ENCODE measurements at places on chromosomes 16 and 17.

DNA sequence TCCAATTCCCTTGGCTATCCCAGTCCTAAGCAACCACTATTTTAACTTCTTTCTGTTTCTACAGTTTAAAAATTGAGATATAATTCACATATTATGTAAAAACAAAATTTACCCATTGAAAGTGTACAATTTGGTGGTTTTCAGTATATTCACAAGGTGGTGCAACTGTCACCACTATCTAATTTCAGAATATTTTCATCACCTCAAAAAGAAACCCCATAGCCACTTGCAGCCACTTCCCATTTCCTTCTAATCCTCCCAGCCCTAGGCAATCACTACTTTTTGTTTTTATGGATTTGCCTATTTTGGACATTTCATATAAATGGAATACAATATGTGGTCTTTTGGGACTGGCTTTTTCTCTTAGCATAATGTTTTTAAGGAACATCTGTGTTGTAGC, 36.1 kb upstream of the NACA2 start:
- DNase-seq: no peak

- DNase-seq: no peak
Observed at GRCh38 chr16:76532188-76532973, 255.2 kb downstream of the CNTNAP4 start.

DNA sequence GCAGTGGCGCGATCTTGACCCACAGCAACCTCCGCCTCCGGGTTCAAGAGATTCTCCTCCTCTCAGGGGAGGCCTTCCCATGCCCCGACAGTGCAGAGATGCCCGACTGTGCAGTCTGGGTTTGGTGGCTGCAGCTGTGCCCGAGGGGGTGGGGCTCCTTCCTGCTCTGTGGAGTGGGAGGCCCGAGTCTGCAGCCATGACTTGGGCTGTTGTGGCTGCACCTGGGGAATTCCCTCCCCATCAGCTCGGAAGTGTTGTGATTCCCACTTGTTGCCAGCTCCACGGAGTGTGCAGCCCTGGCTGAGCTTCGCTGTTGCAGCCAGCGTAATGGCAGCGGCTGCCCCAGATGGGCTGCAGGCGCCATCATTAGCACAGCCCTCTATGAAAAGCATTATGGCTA, 66.4 kb upstream of the SMIM36 start:
- no peak for DNase-seq

DNA sequence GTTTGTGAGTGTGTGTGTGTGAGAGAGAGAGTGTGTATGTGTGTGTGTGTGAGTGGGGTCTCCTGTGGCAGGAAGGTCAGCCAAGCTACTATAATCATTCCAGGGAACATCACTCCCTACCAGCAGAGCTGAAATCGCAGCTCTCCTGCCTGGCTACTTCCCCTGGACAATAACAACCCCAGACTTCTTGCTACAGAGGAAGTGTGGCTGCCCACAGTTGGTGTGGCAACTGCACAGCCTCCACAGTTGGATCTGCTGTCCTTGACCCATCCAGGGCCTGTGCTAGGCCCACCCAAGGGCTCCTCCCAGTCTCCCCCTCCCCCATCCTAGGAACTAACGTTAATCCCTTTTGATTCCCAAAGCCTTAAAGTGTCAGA, 1.5 kb downstream of the SLC13A5 start:
- no peak for DNase-seq

DNA sequence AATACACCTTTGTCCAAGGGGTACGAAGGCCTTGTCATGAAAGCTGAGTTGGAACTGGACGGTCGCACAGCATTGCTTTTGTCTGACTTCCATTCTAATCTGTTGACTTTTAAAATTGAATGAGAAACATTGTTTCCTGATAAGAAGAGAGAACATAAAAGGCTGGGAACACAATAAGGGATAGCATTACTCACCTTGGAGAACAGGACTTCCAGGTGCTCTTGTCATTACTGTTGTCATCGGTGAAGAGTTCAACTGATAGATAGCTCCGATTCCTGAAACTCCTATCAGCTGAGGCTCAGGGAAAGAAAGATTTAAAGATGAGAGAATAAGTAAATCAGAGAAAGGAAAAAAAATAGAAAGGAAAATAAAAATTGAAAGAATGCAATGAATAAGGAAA, 351.1 kb downstream of the KCNJ2 start:
- DNase-seq: no peak

- no peak for DNase-seq
Observed at GRCh38 chr17:2158396-2158780, 103.5 kb downstream of the HIC1 start.

- DNase-seq: no peak
Observed at GRCh38 chr16:85983064-85983463, 84.1 kb downstream of the IRF8 start.

- DNase-seq: no peak
Observed at GRCh38 chr16:15949210-15950160, at the start of gene ABCC1. TSS of gene ABCC1 (plus strand) at chr16:15949616. CDS start at chr16:15949752, 136 bp downstream.

DNA sequence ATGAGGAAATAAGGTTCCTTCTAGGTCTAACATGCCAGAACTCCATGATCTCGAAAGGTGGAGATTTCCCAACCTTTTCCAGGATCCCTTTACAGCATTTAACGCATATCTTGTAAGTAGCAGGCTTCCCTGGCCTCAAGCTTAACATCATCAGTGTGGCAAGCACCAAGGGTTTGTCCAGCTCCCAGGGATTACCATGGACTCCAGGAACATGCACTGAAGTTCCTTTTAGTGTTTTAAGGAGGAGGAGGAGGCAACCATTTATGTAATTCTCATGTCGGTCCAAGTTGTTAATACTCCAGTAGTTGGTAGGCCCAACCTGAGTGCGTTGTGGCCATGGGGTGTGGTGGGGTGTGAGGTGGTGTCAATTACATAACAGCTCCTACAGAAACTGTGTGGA, 11.8 kb upstream of the SKAP1 start:
- no peak for DNase-seq

- DNase-seq: no peak
Observed at GRCh38 chr17:78939615-78940014, 14.4 kb upstream of the TIMP2 start.

DNA sequence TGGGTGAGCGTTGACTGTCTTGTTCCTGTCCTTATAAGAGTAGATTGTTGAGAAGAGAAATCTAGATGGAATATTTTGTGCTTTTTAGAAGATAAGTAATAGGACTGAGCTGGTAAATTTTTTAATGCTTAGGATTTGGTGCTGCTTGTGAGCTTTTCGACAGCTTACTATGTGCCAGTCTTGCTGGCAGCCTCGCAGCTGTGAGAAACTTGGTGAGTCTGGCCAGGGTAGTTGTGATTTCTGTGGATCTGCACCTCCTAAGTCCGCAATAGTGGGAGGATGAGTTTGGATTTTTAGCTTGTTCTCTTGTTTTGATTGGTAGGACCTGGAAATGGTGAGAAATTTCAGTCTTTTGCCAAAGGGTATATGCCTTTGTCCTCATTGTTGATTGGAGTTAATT, 3.6 kb downstream of the SOCS7 start:
- no peak for DNase-seq

- no peak for DNase-seq
Observed at GRCh38 chr16:56311208-56312027, 113.9 kb downstream of the AMFR start.

GRCh38 chr16:67006930-67007658, 18.7 kb downstream of the CES4A start:
- no peak for DNase-seq

DNA sequence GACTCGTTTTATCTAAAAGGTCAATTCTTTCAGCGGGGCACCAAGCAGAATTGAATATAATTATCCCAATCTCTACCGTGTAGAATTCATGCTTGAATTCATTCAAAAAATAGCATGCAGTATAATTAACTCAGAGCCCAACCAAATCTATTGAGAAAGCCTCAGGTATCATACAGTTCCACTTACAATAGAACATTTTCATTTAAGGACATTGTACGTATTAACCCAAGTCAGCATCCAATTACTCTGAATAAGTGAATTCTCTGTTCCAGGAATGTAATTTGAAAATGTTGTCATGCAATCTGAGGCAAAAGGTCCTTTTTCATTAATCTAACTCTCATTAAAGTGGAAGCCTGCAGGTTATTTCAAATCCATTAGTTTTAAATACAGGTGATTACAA, 78.5 kb downstream of the SALL1 start:
- DNase-seq: no peak

GRCh38 chr16:28172336-28172735, 39.4 kb downstream of the XPO6 start:
- no peak for DNase-seq

DNA sequence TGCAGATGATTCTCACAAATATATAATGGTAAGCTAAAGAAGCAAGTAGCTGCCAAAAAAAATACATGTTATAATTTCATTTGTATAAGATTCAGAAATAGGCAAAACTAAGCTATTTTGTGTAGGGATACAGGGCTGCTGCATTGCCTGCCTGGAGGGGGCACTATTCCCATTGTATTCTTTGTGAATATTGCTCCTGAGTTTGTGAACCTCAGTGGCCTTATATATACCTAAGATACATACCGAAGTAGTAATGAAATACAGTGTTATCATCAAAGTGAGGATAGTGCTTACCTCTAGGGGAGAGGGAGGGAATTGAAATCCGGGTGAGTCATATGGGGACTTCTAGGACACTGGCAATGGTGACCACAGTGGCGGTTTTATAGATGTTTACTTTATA, 53.5 kb downstream of the C17orf58 start:
- no peak for DNase-seq

DNA sequence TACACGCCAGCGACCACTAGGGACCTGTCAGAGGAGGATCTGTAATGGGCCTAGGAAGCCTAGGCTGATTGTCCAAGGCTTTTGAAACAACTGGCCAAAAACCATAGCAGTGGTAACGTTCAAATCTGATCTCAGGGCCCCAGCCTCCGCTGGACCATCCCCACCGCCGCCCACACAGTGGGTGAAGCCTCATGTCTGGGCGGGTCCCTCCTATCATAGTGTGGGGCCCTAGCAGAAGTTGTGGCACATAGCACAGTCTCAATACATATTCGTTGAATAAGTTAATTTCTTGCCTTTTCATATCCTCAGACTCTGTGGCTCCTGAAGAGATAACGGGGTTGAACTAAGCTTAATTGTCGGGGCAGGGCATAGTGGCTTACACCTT, 818 bp downstream of the DPH1 start:
- no peak for DNase-seq

GRCh38 chr16:14347706-14348105, 276.6 kb downstream of the MRTFB start:
- no peak for DNase-seq

DNA sequence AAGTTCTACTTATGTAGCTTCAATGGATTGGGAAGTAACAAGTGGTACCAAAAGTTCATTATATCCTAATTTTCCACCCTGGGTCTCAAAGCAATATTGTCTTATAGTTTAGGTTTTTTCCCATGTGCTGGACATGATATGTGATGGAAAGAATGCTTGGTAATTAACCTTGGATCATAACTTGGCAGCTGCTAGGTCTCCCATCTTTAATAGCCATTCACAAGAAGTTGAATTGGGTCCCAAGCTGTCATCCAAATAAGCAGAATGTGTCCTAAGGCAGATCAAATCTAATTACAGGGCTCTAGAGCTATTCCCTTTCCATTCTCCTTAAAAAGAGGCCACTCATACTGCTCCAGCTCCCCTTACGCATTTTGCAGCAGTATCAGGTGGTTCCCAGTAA, 44.7 kb upstream of the KCNJ16 start:
- no peak for DNase-seq

GRCh38 chr16:29891525-29892457, 7.6 kb downstream of the SEZ6L2 start:
- DNase-seq: no peak

GRCh38 chr16:74726716-74727115, 26.1 kb upstream of the MLKL start:
- DNase-seq: no peak

DNA sequence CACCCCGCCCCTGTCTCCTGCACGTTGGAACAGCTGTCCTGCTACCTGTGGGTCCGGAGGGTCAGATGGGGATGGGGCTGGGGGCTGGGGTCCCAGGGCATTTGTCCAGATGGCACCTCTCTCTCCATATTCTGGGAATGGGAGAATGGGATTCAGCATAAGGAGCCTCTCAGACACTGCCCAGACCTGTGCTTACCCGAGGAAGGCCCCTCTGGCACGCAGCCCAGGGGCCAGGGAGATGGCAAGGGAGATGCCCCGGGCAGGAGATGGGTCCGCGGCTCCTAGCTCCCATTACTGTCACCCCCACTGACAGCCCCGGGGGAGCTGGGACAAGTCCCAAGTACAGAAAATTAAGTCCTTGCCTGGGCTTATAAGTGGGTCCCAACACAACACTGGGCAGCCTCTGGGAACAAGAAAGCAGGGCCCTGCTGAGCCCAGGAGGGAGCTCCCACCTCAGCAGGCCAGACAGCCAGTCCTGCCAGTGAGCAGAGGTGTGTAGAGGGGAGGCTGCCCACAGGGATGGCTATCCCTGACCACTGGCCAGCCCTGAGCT, 1.8 kb downstream of the VASN start:
- no peak for DNase-seq

- DNase-seq: no peak
Observed at GRCh38 chr17:76577876-76578275, 7.8 kb downstream of the ST6GALNAC2 start.

DNA sequence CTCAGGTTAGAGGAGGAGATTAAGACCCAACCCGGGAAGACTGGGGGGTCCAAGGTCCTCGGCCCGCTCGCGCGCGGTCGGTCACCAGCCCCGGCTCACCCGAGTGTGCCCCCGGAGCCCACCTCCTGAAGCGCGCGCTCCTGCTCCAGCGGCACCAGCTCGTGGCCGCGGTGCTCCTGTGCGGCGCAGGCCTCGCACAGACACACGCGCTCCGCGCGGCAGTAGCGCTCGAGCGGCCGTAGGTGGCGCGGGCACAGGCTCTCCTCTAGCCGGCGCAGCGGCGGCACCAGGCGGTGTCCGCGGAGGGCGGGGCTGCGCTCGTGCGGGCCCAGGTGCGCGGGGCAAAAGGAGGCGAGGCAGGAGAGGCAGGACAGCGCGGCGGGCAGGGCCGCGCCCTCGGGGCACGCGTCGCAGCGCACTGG, 618 bp downstream of the TRIM47 start:
- DNase-seq: no peak

DNA sequence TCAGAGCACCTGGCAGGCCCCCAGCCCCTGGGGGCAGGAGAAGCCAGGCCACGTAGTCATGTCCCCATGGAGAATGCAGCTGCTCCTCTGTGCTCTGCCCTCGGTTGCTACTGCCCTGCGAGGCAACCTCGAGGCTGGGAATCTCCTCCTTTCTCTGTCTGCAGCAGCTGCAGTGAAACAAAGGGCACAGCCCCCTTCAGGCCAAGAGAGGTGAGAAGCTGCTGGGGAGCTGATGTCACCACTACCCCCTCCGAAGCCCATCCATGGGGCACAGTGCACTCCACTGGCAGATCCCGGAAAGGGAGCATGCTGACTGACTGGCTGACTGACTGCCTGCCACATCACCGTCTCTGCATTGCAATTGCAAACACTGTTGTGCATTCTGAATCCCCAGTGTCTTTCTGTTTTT, 103.7 kb downstream of the GRIN2A start:
- no peak for DNase-seq

- no peak for DNase-seq
Observed at GRCh38 chr17:28331891-28332420, 3.3 kb downstream of the IFT20 start.

Measured in cerebellar nuclear complex (tissue), 1 donor.